Activated T-cell treated with anti-CD3 and anti-CD28 coated beads for 24 hours (primary cell): ENCODE measurements at places on chromosomes 2 and 18.
A peak's percentile ranks its signal among the peaks of the same experiment; 100 is the strongest.

DNA sequence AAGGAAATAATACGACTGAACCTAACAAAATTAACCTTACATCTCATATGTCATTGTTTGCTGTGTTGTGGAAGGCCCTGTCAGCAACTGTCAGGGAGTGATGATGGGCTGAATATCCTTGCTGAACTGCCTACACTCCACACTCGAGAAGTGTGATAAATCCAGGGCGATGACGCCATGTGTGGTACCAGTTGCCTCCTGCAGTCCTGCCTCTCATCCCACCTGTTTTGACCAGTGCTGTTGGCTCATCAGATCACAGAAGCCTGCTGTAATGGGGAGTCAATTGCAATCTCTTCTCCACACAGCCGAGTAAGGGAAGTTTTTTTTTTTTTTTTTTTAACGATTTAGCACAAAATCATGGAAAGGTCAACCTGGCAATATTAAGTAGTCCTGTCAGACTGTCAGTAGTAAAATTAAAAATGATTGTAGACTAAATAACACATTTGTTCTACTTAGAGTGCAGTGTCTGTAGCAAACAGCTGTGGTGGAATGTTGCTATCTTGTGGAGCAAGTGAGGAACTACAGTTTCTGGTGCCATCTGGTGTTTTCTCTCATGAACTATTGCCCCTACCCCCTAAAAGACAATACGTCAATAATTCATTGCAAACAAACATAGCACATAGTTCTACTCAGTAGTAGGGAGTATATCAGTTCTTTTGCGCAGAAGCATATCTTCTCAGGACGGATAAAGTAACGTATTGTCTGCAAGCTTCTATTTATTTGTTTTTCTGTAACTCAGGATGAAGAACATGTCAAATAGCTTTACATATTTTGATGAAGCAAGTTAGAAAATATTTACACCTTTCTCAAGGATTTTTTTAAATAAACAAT is 347.6 kb downstream of the CTNNA2 start:
- DNase-seq: no peak

DNA sequence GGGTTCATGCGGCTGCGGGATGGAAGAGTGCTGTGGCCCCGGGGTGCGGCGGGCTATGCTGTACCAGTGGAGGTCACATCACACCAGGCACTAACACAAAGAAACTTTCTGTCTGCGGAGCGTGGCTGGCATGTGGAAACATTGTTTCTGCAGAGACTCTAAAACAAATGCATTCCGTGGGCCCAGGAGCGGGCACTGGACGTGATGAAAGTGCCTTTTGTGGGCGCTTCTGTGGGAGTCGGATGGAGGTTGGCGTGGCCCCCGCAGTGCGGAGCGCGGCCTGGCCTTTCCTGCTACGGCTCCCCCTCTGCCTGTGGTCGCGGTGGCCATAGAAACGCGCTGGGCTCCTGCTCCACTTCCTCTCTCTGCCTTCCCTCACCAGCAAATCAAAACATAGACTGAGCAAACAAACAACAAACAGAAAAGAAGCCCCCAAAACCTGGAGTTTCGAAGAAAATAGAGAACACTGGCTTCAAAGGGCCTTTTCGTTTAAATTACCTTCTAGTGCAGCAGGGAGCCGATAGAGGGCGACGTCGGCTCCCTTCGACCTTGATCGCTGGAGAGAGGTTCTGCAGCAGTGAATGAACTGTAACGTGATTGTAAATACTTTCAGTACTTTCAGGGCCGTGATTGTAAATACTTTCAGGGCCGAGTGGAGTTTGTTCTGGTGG is 51.4 kb downstream of the KIF5C start:
- DNase-seq: peak; percentile 38

DNA sequence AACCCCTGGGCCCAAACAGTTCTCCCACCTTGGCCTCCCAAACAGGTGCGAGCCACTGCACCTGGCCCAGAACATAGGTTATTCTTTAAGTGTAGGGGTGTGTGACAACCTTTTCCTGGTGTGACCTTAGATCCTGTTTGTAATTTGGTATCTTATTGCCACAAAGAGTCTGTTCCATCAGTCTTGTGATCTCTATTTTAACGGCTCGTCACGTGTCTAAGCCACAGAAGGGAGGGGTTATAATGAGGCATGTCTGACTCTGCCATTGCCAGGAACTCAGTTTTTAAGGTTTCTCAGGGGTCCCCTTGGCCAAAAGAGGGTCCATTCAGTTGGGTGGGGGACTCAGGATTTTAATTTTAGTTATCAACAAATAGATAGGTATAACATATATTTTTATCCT is 4.4 kb upstream of the ALS2 start:
- DNase-seq: no peak

DNA sequence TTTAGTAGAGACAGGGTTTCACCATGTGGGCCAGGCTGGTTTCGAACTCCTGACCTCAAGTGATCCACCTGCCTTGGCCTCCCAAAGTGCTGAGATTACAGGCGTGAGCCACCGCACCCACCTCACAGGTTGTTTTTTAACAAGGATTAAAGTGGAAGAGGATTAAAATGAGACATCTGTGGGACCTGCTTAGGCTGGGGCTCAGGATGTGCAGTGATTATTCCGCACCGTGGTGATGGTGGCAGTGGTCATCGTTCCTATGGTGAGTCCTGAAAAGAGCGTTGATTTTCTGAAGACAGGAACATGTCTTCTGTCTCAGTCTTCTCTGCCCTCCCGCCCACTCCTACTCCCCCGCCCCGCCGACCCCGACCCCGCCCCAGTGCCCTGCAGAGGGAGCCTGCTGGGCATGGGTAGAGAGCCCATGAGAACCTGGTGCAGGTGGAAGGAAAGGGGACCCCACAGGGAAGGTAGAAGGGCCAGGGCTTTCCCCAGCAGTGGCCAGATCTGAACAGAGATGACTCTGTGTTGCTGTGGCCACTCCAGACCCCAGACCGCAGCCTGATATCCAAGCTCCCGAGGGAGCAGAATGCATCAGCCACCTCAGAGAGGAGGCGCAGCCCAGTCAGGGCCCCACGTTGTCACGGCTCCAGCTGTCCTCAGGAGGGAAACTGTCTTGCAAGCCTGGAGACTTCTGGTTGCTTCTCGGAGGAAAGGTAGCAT is 34.5 kb upstream of the FOSL2 start:
- DNase-seq: no peak

DNA sequence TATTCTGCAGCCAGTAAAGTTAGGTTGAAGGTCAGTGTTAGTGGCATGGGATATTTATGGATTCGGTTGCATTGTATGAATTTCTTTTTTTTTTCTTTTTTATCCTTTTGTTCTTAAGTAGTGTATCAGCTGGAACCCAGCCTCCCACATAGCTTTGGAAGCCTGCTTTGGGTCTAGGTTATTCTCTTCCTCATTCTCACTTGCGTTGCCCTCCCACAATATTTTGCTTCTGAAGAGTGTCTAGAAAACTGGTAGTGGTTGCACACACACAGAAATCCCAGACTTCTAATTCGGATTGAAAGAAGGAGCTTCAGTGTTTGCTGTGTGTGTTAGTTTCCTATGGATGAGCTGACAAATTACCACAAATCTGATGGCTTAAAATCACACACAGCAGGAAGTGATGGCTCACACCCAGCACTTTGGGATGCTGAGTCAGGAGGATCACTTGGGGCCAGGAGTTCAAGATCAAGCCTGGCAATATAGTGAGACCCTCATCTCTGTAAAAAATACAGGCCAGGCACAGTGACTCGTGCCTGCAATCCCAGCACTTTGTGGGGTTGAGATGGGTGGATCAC is 104.8 kb downstream of the ARL4C start:
- DNase-seq: no peak

DNA sequence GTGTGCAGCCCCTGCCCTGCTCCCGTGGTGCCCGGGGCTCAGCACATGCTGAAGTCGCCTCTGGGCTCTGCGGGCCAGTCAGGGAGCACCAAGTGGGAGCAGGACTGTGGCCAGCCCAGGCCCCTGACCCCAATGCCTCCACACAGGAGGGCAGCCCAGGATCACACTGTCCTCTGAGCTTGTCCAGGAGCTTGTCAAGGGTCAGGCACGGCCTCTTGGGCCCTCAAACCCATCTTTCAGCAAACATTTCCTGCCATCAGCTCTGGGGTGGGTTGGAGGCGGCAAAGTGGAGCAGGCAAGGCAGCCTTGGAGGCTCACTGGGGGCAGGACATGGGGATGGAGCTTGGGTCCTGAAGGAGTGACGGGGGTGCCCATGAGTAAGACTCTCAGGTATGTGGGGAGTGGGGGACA is 10.3 kb downstream of the SNED1 start:
- DNase-seq: no peak

DNA sequence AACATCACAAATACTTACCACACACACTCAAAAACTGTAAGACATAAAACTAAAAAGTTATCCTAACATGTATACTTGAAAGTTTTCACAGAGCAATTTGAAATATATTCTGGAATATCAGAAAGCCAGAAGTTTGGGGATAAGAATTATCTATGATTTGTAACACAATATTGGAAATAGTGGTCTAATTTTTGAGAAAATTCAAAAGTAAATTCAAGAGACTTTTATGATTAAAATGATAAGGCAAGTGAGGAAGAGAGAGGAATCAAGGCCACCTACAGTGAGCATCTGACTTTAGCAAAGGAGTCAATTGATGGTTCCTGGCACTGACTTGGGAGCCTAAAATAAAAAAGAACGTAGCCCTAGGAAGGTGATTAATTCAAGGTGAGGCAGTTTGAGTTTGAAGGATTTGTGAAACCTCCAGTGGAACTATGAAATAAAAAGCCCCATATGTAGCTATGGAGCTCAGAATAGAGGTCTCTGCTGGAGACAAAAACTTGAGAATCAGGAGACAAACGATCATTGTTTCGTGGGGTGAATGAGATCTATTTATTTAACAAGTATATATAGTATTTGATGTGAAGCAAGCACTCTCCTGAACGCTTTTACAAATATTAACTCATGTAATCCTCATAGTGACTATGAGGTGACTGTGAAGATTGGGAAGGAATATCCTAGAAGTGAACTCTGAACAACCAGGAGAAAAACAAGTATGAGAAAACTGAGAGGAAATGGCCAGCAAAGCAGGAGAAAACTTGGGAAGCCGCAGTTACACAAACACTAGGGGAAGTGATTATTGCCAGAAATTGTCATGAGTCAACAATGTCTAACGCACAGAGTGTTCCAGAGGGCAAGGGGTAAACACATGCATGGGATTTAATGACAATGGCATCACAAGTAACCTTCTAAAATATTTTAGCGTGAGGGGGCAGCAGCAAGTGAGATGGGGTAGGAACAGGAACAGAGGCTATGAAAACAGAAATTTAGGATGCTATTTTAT is 12.8 kb downstream of the TFPI start:
- no peak for DNase-seq

GRCh38 chr18:74722237-74722636 is 124.6 kb downstream of the ZNF407 start:
- DNase-seq: no peak

GRCh38 chr2:191749181-191749540 is 71.2 kb downstream of the NABP1 start:
- DNase-seq: no peak
